Thoracic aorta (tissue), 2 donors: ENCODE measurements at places on chromosomes 16 and 17. TPM values are rescaled to one million over a fixed set of nuclear protein-coding genes. Genes with fewer than 3 reads are reported as not detected.

NSRP1 gene
- total RNA-seq = 58.3 TPM

CORO6 gene
- total RNA-seq = 35.5 TPM

- peaks cover 6% of the 10 kb centered on the region for H3K4me1 ChIP-seq
- no peak overlapping the region for H3K27ac ChIP-seq
- no peak overlapping the region for H3K4me3 ChIP-seq
- no peak for DNase-seq
- no peaks in the 10 kb centered on the region for H3K27me3 ChIP-seq
Measured at GRCh38 chr17:74744349-74744713, 4.1 kb upstream of the NHERF1 start.

GRCh38 chr17:74513987-74514631 lies 17.2 kb downstream of the CD300LB start:
- H3K27ac ChIP-seq = no peak overlapping the region
- no peak for DNase-seq
- no peaks in the 10 kb centered on the region for H3K36me3 ChIP-seq

- H3K27ac ChIP-seq = peak overlapping the region; percentile 91
- no peaks in the 10 kb centered on the region for H3K36me3 ChIP-seq
- no peak for DNase-seq
- H3K27me3 ChIP-seq = no peaks in the 10 kb centered on the region
- no peak overlapping the region for H3K4me3 ChIP-seq
- peaks cover 90% of the 10 kb centered on the region for H3K4me1 ChIP-seq
Measured at GRCh38 chr17:40311575-40311974, 2.6 kb downstream of the RARA start.

- peaks cover 8% of the 10 kb centered on the region for H3K27me3 ChIP-seq
- no peak for DNase-seq
- no peaks in the 10 kb centered on the region for H3K36me3 ChIP-seq
- H3K27ac ChIP-seq = no peak overlapping the region
- H3K4me1 ChIP-seq = no peaks in the 10 kb centered on the region
Measured at GRCh38 chr17:40678902-40679522, 14.0 kb upstream of the KRT222 start.

DNA sequence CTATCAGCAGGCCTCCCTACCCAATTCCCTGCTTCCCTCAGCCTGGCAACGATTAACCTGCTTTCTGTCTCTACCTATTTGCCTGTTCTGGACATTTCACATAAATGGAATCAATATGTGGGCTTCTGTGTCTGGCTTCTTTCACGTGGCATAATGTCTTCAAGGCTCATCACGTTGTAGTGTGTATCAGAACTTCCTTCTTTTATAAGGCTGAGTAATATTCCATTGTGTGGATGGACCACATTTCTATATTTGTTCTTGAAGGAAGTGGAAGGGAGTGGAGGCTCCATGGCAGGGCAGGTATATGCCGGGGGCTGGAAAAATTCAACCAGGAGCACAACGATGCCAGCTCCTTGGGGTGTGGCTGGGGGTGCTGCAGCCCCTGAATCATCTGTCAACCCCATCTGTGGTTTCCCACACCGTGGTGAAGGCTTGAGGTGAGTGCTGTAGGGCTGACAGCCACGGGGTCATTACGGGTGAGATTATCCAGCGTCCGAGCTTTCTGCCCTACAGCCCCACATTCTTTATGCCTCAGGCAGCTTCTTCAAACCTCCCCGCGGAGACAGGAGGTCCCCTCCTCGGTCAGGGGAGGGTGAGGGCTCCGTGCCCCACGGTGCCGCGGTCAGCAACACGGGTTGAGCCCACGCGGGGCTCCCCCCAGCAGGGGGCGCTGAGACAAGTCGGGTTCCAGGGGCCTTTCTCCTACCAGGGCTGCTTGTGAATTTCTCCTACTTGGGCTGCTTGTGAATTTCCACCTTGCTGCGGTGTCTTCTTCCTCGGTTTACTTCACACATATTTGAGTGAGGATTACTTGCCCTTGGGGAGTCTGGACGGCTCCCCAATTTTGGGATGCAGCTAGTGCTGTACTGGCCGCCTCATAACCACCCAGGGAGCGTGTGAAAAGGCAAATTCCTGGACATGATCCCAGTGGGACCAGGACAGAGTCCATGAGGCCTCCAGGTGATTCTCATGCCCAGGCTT lies 18.3 kb upstream of the WFIKKN2 start:
- no peak for DNase-seq
- H3K4me3 ChIP-seq = no peak overlapping the region
- H3K27ac ChIP-seq = no peak overlapping the region
- no peaks in the 10 kb centered on the region for H3K27me3 ChIP-seq
- no peaks in the 10 kb centered on the region for H3K36me3 ChIP-seq

- H3K27me3 ChIP-seq = no peaks in the 10 kb centered on the region
- no peak for DNase-seq
- H3K36me3 ChIP-seq = no peaks in the 10 kb centered on the region
- H3K4me1 ChIP-seq = no peaks in the 10 kb centered on the region
- no peak overlapping the region for H3K27ac ChIP-seq
Measured at GRCh38 chr16:7221157-7221556, 111.5 kb upstream of the RBFOX1 start.

GRCh38 chr17:74831444-74832146 lies 28.1 kb downstream of the GRIN2C start:
- H3K27ac ChIP-seq = no peak overlapping the region
- DNase-seq = no peak
- no peaks in the 10 kb centered on the region for H3K36me3 ChIP-seq
- no peaks in the 10 kb centered on the region for H3K27me3 ChIP-seq
- H3K4me3 ChIP-seq = no peak overlapping the region
- H3K4me1 ChIP-seq = no peaks in the 10 kb centered on the region

GRCh38 chr16:88499836-88500251 lies 46.8 kb downstream of the ZFPM1 start:
- no peaks in the 10 kb centered on the region for H3K36me3 ChIP-seq
- no peak for DNase-seq
- H3K27me3 ChIP-seq = no peaks in the 10 kb centered on the region

DNA sequence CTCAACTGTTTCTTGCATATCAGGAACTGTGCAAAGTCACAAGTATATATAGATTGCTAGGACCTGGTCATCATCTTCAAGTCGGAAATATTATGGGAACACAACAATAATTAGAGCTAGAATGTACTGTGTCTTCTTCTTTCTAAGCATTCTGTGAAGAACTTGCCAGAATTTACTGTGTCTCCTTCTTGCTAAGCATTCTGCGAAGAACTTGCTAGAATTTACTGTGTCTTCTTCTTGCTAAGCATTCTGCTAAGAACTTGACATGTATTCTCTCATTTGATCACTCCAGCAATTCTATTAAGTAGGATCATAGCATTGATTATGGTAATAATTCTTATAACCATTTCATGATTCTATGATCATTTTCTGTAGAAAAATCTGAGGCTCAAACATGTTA lies 231.7 kb downstream of the FOXL1 start:
- no peak for DNase-seq
- no peak overlapping the region for H3K4me3 ChIP-seq
- H3K4me1 ChIP-seq = no peaks in the 10 kb centered on the region

DNA sequence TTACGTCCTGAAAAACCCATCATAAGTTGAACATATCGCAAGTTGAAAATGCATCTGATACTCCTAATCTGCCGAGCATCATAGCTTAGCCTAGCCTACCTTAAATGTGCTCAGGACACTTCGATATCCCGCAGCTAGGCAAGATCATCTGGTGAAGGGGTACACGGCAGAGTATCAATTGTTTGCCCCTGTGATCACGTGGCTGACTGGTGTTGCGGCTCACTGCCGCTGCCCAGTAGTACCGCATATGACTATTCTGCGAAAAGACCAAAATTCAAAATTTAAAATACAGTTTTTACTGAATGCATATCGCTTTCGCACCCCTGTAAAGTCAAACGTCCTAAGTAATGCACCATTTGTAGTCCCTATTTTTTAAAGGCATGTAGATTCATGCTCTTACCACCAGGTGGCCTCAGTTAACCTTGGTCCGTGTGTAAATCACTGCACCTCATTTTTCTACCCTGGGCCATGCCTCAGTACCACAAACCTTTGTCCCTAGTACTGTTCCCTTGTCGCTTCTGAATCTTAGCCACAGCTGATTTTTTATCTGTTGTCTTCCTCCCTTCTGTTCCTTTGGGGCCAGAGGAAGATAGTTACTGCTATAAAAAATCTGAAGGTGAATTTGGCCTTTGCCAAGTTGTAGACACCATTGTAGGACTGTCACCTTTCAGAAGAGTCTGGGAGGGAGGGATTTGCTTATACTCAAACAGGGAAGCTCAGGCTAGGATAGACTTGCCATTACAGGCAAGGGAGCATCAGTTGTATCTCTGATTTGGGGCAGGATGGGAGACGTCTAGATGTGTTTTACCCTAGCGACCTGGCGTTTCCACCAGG lies 34.4 kb downstream of the WWP2 start:
- H3K27me3 ChIP-seq = no peaks in the 10 kb centered on the region
- H3K36me3 ChIP-seq = no peaks in the 10 kb centered on the region
- DNase-seq = no peak
- H3K4me3 ChIP-seq = peak overlapping the region; percentile 58
- peaks cover 4% of the 10 kb centered on the region for H3K4me1 ChIP-seq

DNA sequence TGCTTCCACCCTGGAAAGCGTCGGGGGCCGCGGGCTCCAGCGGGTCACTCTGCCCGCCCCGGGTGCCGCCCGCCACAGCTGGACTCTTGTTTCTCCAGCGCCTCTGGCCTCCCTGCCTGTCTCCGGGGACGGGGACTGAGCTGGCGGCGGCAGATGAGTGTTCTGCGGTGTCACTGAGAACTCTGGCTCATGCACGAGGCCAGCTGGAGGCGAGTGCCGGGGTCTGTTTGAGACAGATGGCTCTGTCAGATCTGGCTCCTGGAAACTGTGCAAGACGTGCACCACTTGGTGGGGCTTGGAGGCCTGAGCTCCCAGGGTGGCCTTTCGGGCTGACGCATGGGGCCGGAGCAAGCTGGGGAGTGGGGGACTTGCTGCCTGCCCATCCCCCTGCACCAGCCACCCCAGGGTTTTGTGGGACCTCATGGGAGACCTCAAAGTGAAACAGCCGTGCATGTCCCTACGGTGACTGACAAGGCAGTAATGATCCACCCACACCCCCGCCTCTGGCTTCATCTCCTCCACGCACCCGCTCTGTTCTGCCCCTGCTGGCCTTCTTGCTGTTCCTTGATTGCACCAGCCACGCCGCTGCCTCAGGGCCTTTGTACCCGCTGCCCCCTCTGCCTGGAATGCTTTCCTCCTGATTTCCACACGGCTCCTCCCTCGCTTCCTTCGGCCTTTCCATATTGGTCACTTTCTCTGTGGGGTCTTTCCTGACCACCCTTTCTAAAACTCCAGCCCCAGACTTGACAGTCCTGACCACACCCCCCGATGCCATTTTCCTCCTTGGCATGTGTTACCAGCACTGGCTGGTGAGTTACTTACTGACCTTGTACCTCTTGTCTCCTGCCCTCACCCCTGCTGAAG lies 174.9 kb upstream of the CIBAR2 start:
- peak; percentile 28 for DNase-seq
- H3K27me3 ChIP-seq = no peaks in the 10 kb centered on the region
- peaks cover 4% of the 10 kb centered on the region for H3K4me1 ChIP-seq
- H3K4me3 ChIP-seq = peak overlapping the region; percentile 48

DNA sequence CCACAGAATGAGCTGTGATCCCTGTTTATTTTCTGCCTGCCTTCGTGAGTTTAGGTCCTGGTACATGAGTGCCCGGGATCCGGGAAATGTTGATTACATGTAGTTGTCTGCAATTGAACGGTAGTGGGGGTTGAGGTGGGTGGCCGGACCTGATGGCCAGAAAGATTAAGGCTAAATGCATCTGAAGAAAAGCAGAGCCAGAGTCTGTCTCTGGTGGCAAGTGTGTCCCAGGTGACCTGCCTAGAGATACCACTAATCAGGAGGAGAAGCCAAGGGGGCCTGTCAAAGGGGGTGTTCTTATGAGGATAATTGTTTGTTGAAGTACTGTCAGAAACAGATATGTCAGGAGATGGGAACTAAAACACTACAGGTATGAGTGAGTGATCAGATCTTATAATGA lies 154.0 kb upstream of the ASIC2 start:
- no peak overlapping the region for H3K27ac ChIP-seq
- H3K36me3 ChIP-seq = no peaks in the 10 kb centered on the region
- no peaks in the 10 kb centered on the region for H3K27me3 ChIP-seq
- DNase-seq = no peak
- H3K4me1 ChIP-seq = no peaks in the 10 kb centered on the region
- no peak overlapping the region for H3K4me3 ChIP-seq

GRCh38 chr17:1999557-2000251 lies 25.4 kb downstream of the RTN4RL1 start:
- peaks cover 40% of the 10 kb centered on the region for H3K4me1 ChIP-seq
- DNase-seq = no peak
- H3K36me3 ChIP-seq = no peaks in the 10 kb centered on the region
- H3K27me3 ChIP-seq = no peaks in the 10 kb centered on the region
- peak overlapping the region; percentile 46 for H3K4me3 ChIP-seq
- peak overlapping the region; percentile 70 for H3K27ac ChIP-seq

DNA sequence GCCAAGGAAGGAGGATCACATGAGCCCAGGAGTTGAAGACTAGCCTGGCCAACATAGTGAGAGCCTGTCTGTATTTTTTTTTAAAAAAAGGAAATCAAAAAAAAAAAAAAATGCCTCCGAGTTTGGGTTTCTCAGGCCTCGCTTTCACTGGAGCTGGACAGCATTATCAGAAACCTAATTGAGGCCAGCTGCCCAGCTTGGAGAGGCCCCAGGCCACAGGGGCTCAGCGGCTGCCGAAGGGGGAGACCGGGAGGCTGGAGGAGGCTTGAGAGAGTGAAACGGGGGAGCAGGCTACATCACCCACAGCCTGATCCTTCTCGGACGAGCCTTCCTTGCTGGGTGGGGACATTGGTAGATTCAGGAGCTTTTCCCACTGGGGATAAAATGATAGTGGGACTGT lies 5.1 kb downstream of the TTYH2 start:
- no peaks in the 10 kb centered on the region for H3K27me3 ChIP-seq
- peaks cover 6% of the 10 kb centered on the region for H3K36me3 ChIP-seq
- H3K27ac ChIP-seq = no peak overlapping the region
- no peak for DNase-seq
- peaks cover 10% of the 10 kb centered on the region for H3K4me1 ChIP-seq

DNA sequence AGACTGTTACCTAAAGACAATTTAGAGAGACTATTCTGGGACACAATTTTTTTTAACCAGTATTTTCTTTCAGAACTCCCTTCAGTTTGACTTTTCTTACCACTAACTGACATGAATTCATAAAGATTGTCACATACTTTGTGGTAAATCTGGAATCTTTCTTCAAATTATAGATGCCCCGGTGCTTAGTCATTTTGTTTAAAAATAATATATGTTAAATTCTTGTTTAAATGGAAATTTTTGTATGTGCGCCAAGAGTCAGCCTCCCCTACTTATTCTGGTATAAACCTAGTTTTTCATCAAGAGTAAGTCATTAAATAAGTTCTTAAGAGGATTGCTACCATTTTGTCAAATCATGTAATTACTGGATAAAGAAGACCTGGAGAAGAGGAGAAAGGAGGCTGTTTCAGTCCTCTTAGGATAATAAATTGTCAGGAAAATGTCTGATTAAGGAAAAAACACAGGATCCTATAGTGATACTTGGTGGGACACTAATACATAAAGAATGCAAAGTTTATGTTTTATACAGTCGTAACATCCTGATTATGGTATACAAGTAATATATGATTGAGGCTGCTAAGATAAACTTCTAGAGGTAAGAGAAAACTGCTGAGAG lies 424.4 kb downstream of the PMP22 start:
- no peak for DNase-seq
- no peaks in the 10 kb centered on the region for H3K4me1 ChIP-seq
- H3K36me3 ChIP-seq = no peaks in the 10 kb centered on the region
- H3K4me3 ChIP-seq = no peak overlapping the region
